Kidney epithelial cell (primary cell): ENCODE measurements at places on chromosomes 11 and 22. TPM values are rescaled to one million over a fixed set of nuclear protein-coding genes. Genes with fewer than 3 reads are reported as not detected.

OR6T1 gene
- 0.34 TPM in 1 of 2 replicates, not detected in the other for total RNA-seq

GRCh38 chr11:122743949-122744348 is 88.4 kb downstream of the UBASH3B start:
- DNase-seq, result no peak

CBLIF gene
- total RNA-seq, result not detected in 2 replicates

DNA sequence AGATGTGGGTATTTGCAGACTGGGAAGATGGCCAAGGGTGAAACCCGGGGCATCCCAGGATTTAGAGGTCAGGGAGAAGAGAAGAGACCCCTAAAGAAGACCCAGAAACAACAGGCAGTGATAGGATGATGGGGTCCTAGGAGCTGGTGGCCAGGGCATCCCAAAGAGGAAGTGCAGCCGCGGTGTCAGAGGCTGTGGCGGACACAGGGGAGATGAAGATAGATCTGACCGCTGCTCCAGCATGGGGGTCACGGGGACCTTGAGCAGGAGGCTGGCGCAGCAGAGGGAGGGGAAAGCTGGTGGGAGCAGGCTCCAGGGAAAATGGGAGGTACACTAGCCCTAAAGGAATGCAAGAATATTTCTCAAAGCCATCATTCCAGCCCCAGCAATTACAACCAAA is 47.3 kb downstream of the CTTN start:
- no peak for DNase-seq

DNA sequence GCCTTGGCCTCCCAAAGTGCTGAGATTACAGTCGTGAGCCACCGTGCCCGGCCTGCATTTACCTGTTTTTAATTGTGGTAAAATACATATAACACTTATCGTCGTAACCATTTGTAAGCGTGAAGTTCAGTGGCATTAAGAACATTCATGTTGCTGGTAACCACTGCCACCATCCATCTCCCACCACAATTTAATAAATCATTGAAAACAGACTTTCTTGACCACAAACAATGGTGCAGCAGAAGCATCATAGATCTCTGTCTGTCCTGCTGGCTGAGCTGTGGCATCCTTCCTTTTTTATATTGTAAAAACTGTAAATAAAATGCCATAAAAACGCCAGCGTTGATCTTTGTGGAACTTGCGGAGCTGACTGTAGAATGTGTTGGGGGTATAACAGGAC is 24.3 kb downstream of the LRP5 start:
- DNase-seq, result no peak

BCR gene
- 42.5 and 44.2 TPM in 2 replicates for total RNA-seq

DNA sequence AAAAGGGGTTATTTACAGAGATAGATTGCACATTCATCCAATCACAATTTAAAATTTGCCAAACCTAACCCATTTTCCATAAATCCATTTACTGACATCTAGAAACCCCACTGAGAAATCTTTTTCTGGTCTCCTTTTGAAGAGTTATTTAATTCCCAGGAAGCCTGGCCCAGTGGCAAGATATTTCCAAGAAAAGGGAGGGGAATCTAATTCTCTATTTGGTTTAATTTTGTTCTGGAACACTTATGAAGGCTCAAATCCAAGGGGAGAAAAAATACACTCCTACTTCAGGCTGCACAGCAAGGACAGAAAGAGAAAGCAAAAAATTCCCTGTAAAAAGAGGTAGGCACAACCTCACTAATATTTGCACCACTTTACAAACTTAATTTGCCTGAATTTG is 88.2 kb upstream of the LDLRAD3 start:
- no peak for DNase-seq

GRCh38 chr11:6667733-6668374 is 12.2 kb upstream of the DCHS1 start:
- no peak for DNase-seq

DNA sequence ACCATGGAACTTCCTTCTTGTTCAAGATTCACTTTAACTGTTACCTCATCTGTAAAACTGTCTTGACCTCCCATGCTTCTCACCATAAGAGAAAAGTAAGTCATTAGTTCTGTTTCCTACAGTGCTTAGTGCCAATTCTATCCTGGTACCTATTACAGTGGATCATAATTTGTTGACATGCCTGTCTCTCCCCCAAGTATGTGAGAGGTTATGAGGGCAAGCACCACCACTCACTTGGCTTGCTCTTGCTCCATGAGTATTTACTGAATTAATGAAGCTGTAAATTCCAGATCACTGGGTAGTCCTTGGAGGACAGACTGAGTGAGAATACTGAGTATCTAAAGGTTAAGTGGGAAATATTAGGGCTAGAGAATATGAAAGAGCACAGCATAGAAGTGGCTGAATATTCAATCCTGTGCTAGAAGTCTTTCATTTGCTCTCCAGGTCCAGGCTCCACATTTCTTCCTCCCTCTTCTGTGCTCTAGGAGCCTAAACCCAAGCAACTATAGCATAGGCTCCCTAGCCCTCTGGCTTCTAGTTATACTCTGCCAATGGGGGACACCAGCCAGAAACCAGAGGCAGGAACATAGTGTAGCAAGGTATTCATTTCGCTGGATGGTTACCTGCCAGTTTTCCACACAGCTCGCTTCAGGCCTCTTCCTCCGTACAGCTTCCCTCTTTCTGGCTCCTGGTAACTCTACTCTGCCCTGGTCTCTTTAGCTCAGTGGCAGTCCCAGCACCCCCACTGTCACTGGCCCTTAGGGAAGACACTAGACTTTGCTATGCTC is 118.2 kb upstream of the SLC5A12 start:
- no peak for DNase-seq

CARD18 gene
- not detected in 2 replicates for total RNA-seq

DNA sequence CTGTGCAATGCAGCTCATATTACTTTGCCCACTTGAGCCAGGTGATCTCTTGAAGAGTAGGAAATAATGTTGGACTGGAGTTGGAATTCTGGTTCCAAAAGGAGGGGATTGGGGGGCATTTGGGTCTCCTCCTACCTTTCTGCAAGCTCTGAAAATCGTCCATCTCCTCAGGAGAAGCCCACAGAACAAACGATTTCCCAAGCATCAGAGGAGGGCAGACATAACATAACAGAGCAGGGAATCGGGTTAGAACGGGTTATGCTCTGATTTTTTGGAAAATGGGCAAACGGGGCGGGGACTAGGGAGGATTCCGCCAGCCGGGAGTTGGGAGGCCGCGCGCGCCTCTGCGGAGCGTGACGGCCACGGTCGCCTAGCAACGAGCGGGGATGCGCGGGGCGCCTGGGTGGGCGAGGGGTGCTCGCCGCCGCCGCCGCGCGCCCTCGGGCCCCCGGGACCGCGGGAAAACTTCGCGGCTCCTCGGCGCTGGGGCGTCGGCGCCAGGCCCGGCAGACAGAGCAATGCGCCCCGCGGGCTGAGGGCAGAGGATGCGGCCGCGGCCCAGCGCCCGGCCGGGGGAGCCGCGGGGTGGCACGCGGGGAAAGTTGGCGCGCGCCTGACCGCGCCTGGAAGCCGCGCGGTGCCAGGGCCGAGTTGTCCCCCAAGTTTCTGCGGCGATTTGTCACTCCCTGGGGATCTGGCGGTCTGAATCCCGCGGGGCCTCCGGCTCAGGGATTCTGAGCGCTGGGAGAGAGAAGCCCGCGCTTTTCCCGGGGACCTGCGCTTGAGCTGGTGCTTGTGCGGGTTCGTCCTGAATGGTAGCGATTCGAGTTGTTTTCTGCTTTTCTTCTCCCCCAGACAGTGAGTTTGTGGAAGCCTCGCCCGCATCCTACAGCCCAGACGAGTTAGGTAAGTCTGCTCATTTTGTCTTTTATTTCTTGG is 27.8 kb upstream of the AMOTL1 start:
- no peak for DNase-seq

SNX15 gene
- 21.6 and 28.8 TPM in 2 replicates for total RNA-seq

GRCh38 chr22:46480396-46480795 is 57.0 kb downstream of the CELSR1 start:
- no peak for DNase-seq

DNA sequence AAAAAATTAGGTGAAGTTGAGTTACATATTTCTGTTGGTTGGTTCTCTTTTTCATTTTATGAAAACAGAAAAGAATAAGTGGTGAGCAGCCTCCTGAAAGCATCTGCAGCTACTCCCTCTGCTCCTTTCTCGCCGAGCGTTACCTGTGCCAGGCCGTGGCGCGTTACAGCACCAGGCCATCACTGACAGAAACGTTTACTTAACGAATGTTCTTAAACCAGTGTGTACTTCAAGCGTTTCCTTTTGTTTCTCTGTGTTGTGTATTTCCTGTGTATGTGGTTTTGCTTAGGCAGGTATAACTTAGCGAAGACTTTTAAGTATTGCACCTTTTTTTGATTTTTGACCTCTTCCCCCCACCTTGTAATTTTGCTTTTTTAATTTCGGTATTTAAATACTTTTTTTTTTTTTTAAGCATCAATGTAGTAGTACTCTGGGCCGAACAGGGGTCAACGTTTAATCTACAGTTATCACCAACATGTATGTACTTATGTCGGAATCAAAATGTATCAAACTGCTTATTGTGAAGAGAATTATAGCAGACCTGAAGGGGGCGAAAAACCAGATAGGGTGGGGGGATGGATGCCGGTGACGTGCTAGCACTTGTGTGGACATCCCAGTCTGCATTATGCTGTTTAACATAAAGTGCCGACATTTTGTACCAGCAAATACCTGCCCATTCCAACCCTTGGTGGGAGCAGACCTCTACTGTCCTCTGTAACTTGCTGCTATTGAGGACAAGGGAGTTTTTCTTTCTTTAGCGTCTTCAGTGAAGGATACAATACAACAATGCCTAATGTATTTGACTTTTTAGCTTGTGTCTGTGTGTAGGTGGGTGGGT is 21.6 kb upstream of the ADSL start:
- DNase-seq, result no peak

- DNase-seq, result no peak
These were observed 709.7 kb downstream of the NTM start for GRCh38 chr11:132080127-132080526.

DNA sequence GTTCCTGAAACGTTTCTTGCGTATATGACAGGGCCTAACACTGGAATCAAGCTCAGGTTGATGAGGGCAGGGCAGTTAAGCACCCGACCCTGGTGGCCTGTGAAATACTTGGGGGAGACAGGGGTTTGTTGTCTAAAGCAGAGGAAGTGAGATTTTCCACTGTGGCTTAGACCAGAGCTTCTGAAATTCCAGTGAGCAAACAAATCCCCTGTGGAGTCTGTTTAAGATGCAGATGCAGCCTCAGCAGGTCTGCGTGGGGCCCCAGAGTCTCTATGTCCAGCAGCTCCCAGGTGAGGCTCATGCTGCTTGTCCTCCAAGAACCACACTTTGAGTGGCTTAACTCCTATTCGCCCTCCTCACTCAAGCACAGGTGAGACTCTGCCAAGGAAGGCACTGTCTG is 39.1 kb upstream of the PRAME start:
- DNase-seq, result no peak
